ENCODE measurements at places on chromosomes 1 and 21.

DNA sequence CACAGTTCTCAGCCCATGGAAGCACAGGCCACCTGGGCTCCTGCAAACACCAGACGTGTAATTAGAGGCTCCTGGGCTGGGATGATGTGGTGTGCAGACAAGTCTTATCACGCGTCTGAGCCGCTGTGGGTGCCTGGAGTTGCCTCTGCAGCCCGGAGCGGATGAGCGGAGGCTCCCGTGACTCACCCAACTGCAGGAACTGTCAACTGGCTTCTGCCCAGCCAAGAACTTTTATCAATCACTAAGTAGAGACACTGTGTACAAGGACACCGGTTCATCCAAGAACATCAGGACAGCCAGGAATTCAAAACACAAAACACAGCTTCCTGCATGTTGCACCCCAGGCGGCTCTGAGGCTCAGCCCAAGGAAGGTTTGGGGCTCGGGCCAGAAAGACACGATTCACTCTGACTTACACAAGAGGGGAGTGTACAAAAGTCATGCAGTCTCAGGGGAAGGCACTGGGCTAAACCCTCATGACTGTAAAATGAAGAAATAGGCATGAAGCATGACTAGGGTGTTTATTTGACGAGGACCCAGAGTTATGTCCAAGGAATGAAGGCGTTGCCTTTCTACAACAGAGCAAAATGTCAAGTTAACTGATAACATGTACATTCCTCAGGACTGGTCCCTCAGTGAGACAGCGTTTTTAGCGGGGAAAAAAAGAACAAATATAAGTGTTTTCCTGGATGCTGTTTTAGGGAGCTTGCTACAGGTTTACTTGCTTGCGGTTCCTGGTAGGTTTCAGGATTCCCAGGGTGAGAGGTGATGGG is 21.1 kb downstream of the ERRFI1 start:
- DNase-seq, result no peak

GRCh38 chr1:91500756-91501522 is at the start of gene CDC7:
TSS of gene CDC7 (plus strand) at chr1:91500851. CDS start at chr1:91501717, 866 bp downstream.
- peak; percentile 77 for DNase-seq

GRCh38 chr1:7474786-7475502 is 296.2 kb upstream of the VAMP3 start:
- DNase-seq, result no peak

- no peak for DNase-seq
These were observed 7.4 kb downstream of the GPR25 start for GRCh38 chr1:200880212-200880611.

DNA sequence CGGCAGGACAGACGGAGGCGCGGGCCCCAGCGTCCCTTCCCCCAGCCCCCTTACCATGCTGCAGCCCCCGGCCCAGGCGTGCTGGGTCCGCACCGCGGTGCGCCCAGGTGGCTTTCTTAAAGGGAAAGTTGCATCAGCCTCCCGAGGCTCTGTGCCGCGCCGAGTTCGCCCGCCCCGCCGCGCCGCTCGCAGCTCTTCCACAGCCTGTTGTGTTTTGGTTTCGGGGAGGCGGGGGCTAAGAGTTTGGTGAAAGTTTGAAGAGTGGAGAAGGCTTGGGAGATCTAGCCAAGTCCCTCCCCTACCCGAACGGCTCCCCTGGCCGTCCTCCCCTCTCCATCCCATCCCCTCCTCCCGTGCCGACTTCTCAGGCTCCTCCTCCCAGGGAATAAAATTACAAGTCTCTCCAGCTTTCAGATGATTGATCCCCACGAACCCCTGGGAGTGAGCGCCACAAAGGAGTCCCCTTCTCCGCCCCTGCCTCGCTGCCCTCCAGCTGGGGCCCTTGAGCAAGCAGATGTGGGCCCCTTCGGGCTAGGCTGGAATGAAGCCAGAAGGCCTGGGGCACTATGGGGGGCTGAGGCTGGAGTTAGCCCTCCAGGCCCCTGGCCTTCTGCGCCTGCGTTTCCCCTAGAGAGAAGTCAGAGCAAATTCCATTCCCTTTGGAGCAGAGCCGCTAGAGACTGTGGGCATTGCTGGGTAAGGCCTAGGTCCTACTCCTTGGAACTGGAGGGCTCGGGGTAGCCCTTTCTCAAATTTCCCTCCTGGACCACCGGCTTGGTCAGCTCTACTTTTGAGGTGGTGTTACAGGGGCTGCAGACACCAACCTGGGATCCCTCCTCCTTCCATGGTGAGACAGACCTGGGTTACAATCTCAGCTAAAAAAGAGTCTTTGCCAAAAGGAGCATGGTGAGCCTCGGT is at the start of gene SLC6A9:
Gene SLC6A9 (minus strand): TSS at position 211 of the 918 bp plus-strand sequence. CDS start 7,185 bp downstream, outside the sequence.
- DNase-seq, result peak; percentile 37

- no peak for DNase-seq
These were observed 127.1 kb upstream of the CACYBP start for GRCh38 chr1:174872615-174873058.

GRCh38 chr1:18693256-18694098 is 62.8 kb downstream of the PAX7 start:
- DNase-seq, result no peak

GRCh38 chr1:87684194-87684593 is 355.5 kb downstream of the LMO4 start:
- no peak for DNase-seq

GRCh38 chr1:156376958-156377919 is 8.2 kb downstream of the RHBG start:
- DNase-seq, result no peak

All from stimulated activated CD8-positive, alpha-beta memory T cell treated with anti-CD3 and anti-CD28 coated beads, Interleukin-7, amount 100 ng/mL, for 4 hours (primary cell).